ENCODE measurements at places on chromosomes 3 and 15.

DNA sequence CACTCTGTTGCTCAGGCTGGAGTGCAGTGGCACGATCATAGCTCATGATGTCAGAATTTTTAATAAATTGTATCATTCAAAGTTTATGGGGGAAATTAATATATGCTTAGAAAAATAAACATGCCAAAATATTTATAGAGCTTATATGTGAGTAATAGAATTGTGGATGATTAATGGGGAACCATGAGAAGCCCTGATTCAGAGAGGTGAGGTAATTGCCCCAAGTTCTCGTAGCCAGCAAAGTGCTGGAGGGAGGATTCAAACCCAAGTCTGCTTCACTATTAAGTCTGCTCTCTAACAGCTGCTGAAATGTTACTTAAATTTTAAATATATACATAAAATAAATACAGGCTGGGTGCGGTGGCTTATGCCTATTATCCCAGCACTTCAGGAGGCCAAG lies 26.2 kb upstream of the IGF2BP2 start:
- DNase-seq: no peak

- DNase-seq: no peak
These were observed 311.3 kb downstream of the PLCL2 start for GRCh38 chr3:17195856-17196604.

GRCh38 chr3:155753038-155753639 lies 8.3 kb upstream of the PLCH1 start:
- DNase-seq: no peak

DNA sequence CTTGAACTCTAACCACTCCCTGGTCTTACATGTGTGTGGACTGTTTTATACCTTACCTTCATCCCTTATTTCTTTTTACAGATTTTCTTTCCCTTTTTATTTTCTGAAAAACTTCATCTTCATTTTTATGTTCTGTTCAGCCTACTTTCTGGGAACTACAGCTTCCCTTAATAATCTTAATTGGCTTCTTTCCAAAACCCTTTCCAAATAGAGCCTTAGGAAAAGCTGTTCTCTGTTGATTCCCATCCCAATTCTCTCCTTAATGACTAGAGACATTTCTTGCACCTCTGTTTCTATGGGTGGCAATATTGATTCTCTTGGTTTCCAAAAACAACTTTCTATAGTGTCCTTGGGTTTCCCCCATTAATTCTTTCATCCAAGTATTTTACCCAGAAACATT lies 134.8 kb downstream of the DUT start:
- DNase-seq: no peak

DNA sequence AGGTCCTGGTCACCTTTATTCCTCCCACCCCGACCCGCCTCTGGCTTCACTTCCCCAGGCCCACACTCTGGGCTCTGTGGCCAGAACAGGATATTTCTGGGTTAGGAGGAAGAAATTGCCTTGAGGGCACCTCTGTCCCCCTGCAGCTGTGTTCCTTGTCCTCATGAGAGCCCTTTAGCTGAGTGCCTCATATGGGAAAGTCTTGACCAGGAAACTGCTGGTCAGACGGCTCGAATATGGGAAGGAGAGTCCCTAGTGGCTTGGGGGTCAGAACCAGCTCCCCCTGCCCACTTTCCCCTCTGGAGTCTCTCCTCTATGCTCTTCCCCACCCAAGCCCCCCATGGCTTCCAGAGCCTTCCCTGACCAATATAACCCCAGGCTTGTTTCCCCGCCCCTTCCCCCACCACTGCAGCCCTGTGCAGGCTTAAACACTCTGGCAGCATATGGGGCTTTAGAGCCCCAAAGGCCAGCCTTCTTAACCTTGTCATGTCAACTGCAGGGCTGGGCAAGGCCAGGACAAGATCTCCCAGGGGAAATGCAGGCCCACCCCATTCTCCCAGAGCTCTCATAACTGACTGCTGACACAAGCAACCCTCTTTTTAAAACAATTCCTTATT lies 36.4 kb downstream of the SEC22C start:
- no peak for DNase-seq

DNA sequence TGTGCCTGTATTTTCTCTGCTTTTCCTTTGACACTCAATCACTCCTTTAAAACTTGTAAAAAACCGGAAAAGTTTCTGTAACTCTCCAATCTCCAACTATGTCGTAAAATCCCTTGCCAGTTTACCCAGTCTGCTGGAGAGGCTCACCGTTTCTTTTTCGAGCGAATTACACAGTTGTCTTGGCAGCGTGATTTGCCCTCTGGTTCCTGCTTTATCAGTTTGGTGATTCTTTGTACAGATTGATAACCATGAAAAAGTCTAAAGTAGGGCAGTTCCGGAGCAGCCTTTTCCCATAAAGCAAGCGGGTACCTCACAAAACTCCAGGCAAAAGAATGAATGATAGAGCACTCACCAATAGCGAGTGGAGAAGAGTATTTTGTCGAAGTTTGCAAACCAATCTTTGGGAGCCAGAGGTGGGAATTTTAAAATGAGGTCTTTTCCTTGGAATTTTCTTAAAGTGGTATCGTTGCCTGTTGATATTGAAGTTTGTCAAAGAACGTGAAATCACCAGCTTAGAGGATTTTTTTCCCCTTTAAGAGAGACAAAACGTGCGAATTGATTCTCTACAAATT lies at the start of gene TTC23:
Gene TTC23 (minus strand): TSS at position 312 of the 572 bp plus-strand sequence. CDS start 20,869 bp downstream, outside the sequence.
- no peak for DNase-seq

GRCh38 chr3:50237754-50238548 lies 1.9 kb downstream of the GNAI2 start:
- no peak for DNase-seq

DNA sequence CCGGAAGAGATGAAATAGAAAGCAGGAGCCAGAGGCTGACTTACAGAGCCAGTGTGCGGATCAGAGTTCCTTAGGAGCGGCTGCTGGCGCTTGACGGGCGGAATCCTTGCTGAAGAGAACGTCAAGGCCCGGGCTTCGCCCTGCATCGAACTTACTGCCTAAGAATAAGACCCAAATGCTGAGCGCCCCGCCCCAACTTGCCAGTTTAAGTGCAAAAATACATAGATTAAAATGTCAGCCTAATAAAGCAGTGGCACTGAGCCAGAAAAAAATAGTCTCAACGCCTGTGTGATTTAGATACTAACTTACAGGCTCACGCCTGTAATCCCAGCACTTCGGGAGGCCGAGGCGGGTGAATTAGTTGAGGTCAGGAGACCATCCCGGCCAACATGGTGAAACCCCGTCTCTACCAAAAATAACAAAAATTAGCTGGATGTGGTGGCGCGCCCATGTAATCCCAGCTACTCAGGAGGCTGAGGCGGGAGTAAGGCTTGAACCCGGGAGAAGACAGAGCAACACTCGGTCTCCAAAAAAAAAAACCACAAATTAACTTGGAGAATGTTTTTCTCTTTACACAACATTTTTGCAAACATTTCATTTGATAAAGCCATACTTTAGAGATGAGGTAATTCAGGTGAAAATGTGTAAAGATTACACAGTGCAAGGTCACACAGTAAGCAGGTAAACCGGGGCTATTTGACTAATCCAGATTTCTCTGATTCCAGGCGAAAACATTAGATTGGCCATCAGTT lies 1.2 kb upstream of the UBP1 start:
- peak; percentile 39 for DNase-seq

DNA sequence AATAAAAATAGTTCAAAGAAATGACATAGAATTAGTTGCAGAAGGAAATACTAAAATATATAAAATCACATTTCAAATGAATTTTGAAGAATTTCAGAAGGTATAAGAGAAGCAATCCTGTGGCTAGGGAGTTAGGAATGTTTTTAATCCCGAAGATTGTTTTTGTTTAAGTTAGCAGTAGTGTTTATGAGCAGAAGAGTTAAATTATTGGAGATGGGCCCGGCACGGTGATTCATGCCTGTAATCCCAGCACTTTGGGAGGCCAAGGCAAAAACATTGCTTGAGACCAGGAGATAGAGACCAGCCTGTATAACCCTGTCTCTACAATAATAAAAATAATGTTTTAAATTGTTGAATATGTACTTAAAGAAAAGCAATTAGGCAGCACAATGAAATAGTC lies 432.5 kb downstream of the MFSD1 start:
- DNase-seq: no peak

- DNase-seq: peak; percentile 84
These were observed 23.4 kb downstream of the FOXL2 start for GRCh38 chr3:138923531-138923994.

DNA sequence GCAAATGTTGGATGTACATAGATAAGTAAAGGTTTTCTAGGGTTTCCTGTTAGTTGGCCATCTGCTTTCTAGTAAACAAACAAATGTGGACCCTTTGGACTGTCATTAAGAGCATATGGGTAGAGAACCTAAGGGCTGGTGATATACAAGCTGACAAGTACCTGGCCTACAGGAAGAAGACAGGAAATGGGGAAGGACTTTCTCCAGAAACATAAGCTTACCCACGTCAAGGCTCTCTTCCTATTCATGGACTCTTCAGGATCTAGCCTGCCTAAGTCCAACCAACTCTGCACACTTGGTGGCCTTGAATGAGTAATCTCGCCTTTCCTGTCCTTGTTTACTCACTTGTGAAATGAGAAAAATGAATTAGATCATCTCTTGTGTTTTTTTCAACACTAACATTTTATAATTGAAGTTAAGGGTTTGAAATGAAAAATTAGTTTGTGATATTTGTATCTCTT lies 22.2 kb upstream of the GOLIM4 start:
- DNase-seq: no peak

- DNase-seq: no peak
These were observed 145.7 kb upstream of the MEIS2 start for GRCh38 chr15:37246065-37246464.

DNA sequence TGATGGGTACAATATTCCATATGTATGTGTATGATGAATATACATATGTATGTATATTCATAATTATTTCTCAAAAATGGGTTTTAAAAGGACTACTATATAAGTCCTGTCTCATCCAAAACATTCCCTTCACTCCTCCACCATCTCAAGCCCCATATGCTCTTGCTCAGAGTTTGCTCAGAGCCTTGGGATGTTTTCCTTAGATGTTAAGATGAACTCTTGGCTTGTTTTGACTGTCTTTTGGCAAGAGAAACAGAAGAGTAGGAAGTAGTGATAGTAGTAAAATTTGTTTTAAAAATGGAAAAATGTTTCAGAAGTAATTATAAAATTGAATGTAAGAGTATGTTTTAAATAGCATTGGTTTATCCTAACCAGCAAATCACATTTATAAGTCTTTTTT lies 6.2 kb upstream of the EPHA3 start:
- no peak for DNase-seq

DNA sequence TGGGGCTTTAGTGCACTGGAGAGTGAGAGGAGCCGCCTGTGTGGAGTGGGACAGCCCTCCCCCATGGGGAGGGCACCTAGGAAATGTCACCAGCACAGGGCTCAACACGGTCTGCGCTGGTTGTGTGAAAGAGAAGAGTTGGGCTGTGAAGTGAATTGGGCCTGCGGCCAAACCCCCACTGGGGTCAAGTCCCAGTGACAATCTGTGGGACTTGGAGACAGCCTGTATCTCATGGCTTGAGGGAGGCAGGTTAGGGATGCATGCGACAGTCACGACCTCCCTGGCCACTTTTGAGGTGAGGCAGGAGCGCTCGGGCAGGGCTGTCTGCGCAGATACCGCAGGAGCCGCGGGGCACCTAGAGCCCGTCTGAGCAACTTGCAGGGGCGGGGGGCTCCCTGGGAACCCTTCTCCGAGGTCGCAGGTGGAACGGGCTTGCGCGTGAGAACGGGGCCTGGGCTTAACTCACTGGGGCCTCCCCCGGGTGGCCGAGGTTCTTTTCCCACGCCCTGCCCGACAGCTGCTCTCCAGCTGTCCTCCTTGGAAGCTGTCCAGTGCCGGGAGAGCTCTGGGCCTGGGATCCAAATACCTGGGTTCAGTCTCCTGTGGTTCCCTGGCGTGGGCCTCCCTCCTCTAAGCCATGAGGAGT lies 77.4 kb downstream of the SNRK start:
- DNase-seq: no peak

DNA sequence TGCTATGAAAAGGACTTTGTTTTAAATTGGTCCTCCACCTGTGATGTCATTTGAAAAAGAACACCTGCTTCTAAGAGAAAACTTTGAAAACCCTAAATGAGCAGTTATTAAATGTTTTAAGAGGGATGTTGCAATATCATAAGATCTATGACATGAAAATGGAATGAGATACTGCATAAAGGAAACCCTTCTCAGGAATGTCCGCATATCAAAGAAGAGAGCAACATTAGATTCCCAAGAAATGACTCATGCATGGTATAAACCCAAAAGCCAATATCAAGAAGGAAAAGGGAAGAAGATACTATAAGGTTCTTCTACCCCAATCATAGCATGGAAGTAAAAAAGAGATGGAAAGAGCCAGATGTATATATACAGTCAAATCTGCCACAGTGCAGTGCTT lies 627.5 kb upstream of the LMCD1 start:
- no peak for DNase-seq

GRCh38 chr15:94080416-94080815 lies 150.9 kb upstream of the MCTP2 start:
- no peak for DNase-seq

GRCh38 chr15:25793354-25794050 lies 69.6 kb downstream of the ATP10A start:
- DNase-seq: no peak

- no peak for DNase-seq
These were observed 29.2 kb downstream of the SLC6A11 start for GRCh38 chr3:10845001-10845761.

DNA sequence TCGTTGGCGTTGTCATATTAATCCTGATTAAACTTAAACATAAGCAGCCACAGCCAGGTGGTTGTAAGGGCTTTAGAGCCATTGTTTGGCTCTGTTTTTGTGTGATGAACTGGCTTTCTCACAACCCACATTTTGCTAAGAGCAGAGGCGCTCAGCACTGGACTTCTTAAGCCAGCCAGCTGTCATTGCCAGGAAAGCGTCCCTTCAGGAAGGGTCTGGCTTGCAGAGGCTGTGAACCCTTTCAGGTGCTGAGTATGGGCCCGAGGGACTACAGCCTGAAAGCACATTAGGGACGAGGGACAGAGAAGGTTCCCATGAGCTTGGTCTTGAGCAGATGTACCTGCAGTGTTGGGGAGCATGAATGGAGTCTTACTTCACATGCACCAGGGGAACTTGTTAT lies 112.3 kb downstream of the CHCHD6 start:
- DNase-seq: no peak

DNA sequence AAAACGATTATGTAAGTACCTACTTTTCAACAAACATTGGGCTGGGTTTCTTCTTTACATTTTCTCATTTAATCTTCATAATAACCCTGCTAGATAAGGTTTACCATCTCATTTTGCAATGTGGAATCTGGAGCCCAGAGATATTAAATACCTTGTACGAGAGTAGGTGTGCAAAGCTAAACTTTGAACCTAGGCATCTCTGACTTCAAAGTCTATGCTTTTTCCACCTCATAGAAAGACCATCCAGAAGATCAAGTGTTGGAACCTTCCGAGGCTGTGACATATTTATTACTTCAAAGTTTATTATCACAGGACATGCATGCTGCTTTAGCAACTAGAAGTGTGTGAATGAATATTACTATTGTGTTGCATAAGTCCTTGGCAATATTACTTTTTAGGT lies 497.2 kb upstream of the TPRG1 start:
- DNase-seq: no peak

- DNase-seq: no peak
These were observed 274.0 kb downstream of the RYR3 start for GRCh38 chr15:33584797-33585196.

All from omental fat pad (tissue), 4 donors.